HEK293T (cell line): ENCODE measurements at places on chromosomes 2 and 18.
A peak's percentile ranks its signal among the peaks of the same experiment; 100 is the strongest.

DNA sequence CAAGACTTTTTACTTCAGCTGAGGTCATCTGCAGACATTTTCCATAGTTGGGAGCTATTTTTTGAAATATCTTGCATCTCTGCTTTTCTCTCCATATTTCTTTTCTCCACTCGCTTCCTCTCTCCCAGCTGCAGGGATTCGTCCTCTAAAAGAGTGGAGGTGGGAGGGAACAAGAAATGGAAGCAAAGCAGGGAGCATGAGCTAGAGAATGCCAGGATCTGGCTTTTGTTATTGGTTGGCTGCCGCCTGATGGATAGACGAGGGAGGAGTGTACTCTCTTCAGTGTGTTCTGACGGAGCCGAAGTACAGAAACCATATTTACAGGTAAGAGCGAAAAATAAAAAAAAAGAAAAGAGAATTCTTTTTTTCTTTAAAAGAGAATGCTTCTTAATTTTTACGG, at the start of gene CSRNP3:
CSRNP3 (plus strand) TSS at position 282 of the 400 bp plus-strand sequence. CDS start 125,368 bp downstream, outside the sequence.
- peak; percentile 73 for DNase-seq

DNA sequence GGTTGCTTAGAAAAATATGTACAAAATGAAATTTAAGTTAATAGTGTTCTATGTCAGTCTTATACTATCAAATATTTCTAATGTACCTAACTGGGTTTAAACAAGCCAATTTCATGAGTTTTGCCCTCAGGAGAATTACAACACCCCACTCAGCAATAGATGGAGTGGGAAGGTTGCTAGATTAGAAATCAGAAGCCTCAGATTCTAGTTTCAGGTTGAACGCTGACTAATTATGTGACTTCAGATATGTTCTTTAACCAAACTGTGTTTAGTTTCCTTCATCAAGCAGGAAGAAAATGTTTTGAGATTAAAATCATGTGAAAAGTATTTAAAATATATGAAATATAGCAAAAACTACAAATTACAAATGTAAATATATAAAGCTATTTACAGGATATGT, 133.8 kb upstream of the KCNH7 start:
- DNase-seq: no peak

GRCh38 chr2:238224356-238225035, 15.3 kb downstream of the HES6 start:
- DNase-seq: no peak

DNA sequence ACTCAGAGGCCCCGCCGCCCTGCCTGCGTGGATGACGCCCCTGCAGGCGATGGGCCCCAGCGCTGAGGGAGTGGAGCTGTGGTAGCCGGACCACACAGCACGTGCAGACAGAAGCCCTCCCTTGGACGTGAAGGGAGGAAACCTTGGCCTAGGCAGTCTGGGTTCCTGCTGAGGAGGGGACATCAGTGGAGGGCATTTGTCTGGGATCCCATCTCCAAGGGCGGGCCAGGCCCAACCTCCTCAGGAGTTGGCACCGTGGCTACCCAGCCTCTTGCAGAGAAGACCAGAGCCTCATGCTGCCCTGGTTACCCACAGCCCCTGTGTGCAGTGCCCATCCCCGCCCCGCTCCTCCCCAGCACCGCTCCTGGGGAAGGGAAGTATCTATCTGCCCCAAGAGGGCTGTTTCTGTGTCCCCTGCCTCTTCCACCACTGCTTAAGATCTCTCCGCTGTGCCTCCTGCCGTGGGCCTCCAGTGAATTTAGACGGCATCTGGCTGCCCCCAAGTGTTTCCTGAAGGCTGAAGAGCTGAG, 241.8 kb downstream of the KLHL29 start:
- DNase-seq: no peak

DNA sequence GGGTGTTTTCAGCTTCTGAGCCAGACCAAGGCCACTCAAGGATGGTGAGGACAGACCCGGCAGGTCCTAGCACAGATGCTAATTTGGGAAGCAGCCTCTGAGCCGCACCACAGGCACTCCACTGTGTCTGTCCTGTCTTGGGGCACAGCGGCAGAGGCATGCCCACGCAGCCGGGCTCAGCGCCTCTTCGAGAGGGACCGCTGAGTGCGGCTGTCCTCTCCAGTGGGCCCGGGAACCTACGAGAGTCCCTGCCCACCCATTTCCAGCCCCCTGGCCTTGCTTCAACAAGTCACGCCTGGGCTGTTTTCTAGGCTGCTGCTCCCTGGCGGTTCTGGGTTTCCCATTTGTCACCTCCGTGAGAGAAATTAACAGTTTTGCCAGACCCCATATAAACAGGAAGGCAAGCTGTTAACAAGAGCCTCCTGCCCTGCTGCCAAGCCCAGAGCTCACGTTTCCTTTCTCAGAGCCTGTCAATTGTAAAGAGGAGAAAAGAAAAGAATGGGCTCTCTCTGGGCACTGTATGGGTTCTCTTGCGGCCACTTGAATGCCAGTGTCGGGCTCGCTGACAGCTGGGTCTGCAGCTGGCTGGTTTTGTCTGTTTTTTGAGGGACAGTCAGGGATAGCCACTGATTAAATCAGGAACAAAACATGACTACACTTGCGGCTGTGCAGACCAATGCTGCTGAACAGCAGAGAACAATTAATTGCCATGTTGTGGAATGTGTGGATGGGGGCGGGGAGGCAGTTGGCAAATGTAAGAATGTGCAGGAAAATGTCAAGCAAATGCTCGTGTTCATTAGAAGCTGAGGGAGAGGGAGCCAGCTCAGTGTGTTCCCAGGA, 30.6 kb downstream of the TMEM17 start:
- DNase-seq: no peak

GRCh38 chr2:7027411-7027810, 110.2 kb downstream of the RNF144A start:
- no peak for DNase-seq

- DNase-seq: no peak
Measured at GRCh38 chr2:240947176-240947575, 41.0 kb downstream of the CROCC2 start.

DNA sequence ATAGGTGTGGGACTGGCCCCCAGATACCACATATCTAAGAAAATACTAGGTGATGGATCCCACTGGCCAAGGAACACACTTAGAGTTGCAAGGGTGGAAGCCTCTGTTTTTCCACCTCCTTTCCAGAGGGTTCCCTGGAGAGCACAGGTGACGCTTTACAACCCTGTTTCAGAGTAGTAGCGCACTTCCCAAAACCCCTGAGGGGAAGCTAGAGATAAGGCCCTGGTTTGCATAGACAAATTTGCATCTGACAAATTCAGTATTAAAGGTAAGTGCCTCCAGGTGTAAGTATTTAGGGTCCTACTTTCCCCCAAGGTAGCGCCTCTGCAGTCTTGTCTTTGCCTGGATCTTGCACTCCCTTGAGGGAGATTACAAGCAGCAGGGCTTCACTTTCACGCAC, 474 bp upstream of the CERKL start:
- DNase-seq: no peak

GRCh38 chr18:72700961-72701710, 157.0 kb upstream of the CBLN2 start:
- no peak for DNase-seq

GRCh38 chr2:200800458-200800857, 11.3 kb upstream of the BZW1 start:
- DNase-seq: no peak

- no peak for DNase-seq
Measured at GRCh38 chr2:119647440-119648169, 31.4 kb upstream of the TMEM177 start.

GRCh38 chr2:171600126-171600525, 77.9 kb downstream of the CYBRD1 start:
- DNase-seq: no peak

GRCh38 chr2:218255446-218255845, 5.4 kb upstream of the GPBAR1 start:
- DNase-seq: no peak

GRCh38 chr2:11102956-11103860, 52.1 kb upstream of the SLC66A3 start:
- DNase-seq: no peak

- no peak for DNase-seq
Measured at GRCh38 chr2:64716569-64716968, 62.9 kb upstream of the SERTAD2 start.

- peak; percentile 69 for DNase-seq
Measured at GRCh38 chr2:181656450-181657291, at the start of gene CERKL. CERKL (minus strand) TSS chr2:181657105; CDS start chr2:181657006, 99 bp downstream.
